ENCODE measurements at places on chromosomes 7 and 10. TPM values are rescaled to one million over a fixed set of nuclear protein-coding genes. Genes with fewer than 3 reads are reported as not detected.

PGAM2 gene
- not detected for total RNA-seq

GRCh38 chr7:147833557-147833956, 757.0 kb upstream of the C7orf33 start:
- no peak for DNase-seq

GRCh38 chr10:112958275-112958995, 8.4 kb downstream of the TCF7L2 start:
- DNase-seq: no peak

- peak; percentile 71 for DNase-seq
Measured at GRCh38 chr10:132397036-132397541, at the start of gene PWWP2B. Gene PWWP2B, plus strand, starts transcription at chr10:132397200. Its CDS starts 27 bp downstream, at chr10:132397227.

NEUROG3 gene
- total RNA-seq: 0.18 TPM

DNA sequence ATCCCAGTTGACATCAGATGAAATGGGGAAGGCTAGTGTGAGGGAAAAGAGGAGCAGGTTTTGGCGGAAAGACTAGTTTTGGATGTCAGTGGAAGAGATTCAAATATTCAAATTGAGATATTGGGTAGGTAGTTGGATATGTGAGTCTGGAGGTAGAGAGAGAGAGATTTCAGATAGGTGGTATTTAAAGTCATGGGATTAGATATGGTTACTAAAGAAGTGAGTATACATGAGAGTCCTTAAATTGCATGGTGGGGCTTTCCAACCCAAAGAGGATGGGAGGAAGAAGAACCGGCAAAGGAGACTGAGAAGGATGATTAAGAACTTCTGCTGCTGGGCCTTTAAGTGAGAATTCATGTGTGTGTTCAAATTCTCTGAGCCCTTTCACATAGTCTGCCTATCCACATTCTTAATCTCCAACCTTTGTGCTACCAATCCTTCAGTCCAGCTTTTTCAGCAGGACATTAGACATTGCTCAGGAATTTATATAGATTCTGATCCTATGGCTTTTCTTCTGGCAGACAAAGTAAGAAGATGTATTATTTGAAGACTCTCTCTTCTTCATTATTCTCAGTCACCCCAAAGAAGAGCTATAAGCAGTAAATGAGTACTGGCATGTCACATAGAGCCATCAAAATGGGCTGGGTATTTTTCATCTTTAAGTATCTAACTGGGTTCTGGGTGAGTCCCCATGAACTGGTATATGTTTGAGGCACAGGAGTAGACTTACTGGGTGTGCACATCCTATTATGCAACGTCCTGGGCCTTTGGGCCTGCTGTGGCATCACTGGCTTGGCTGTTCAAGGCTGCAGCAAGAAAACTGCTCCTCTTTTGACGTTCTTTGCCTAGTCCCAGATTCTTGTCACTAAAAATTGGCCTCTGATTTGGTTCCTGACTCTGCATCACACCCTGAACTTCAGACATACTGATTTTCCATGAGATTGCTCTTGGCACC, 33.6 kb downstream of the ST7 start:
- no peak for DNase-seq

PI4K2A gene
- total RNA-seq: 8.5 TPM

- DNase-seq: no peak
Measured at GRCh38 chr10:75825661-75826060, 394.2 kb downstream of the LRMDA start.

DNA sequence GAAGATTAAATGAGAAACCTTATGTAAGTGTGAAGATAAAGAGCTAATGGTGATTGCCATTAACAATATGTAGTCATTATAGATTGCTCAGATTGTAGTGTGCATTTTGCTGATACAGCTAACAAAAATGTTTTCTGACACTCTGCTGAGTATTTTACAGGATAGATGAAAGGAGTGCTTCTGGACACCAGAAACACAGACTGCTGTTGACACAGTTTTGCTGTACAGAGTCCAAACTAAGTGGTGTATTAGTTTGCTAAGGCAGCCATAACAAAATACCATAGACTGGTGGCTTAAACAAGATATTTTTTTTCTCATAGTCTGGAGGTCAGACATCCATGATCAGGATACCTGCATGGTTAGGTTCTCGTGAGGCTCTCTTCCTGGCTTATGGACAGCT, 2.2 kb downstream of the SMC3 start:
- DNase-seq: no peak

- DNase-seq: no peak
Measured at GRCh38 chr10:74544106-74544505, 282.3 kb upstream of the KAT6B start.

DNA sequence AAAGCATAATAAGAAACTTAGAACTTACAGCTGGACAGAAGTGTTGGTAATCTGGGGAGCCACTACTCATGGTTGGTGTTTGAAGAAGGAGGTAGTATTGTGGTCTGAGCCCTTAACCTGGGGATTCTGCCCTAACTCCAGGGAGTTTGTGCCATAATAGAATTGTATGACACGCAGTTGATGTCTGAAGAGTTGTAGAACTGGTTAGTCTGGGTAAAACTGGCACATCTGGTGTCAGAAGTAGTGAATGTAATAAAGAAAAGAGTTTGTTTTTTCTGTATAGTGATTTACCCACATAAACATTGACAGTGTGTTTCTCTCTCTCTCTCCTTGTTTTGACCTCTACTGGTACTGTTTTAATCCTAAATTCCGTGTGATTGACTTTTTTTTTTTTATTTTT, 448.1 kb upstream of the SEMA3D start:
- no peak for DNase-seq

- DNase-seq: no peak
Measured at GRCh38 chr7:53191191-53191695, 155.8 kb downstream of the POM121L12 start.

- DNase-seq: no peak
Measured at GRCh38 chr10:113436851-113437250, 116.0 kb upstream of the HABP2 start.

DNA sequence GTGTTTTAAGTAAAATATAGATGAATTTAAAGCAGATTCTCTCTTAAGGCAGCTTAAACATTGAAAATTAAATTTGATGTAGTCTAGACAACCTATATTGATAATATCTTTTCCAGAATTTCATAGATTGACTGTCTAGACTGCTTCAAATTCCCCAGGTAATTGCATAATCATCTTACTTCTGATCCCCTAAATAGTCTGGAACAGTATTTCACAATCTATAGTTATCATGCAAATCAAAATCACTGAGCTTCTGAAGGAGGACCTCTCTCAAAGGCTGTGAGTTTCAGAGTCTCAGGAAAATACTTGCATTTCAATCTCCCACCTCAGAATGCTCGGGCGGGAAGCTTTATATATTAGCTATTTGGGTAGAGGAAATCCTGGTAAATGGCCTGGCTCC, 87.3 kb downstream of the SEMA3A start:
- DNase-seq: no peak

DNA sequence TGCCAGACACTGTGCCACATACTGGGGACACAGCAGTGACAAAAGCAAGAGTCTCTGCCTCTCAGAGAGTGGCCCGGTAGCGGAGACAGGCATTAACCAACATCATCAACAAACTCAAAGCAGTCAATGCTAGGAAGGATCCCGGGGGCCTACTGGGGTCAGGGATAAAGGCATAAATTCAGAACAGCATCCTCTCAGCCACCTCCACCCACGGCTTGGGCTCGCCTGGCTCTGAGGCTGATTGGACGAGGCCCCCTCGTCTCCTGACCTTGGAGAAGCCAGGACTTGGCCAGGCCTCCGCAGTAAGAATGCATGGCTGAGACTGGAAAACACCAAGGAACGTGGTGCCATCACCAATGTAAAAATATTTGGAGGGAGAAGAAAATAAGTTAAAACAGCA, 102.1 kb downstream of the ARHGAP22 start:
- DNase-seq: no peak

PEX1 gene
- total RNA-seq: 16.0 TPM

EIF5AL1 gene
- 0.18 TPM for total RNA-seq

GRCh38 chr7:85719981-85720953, 533.4 kb upstream of the SEMA3D start:
- no peak for DNase-seq

CLDN4 gene
- total RNA-seq: 0.16 TPM

DNA sequence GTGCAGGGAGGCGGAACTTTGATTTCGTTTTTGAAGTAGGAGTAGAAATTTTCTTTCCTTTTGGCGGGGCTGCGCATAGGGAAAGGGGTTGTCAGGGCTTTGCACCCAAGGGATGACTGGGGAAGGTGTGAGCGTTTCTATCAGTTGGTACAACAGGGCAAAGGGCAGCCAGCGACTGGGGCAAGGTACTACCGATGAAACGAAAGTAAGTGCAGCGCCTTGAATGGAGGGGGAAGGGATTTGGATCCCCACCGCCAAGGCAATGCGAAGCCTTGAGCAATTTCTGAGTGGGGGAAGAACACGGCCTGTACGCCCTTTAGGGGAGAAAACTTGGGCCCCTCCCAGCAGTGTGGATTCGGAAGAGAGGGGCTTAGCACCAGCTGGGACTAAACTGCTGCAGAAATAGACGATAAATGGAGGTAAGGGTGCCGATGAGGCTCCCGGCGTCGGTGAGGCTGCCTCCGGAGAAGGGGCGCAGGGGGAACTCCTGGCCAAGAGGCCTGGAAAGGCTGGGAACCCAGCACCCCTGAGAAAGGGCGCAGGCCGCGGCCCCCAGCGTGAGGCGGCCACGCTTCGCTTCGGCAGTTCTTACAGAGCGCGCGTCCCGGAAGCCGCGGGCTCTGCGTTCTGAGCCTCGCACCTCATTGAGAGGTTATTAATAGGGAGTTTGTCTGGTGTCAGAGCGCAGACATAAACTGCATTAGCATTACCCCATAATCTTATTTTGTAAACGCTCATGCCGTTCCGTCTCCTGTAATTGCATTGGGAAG, 10.0 kb upstream of the TLX1 start:
- DNase-seq: peak; percentile 66

GPNMB gene
- 0.42 TPM for total RNA-seq

GRCh38 chr7:19834566-19834965, 61.1 kb upstream of the TMEM196 start:
- no peak for DNase-seq

DNA sequence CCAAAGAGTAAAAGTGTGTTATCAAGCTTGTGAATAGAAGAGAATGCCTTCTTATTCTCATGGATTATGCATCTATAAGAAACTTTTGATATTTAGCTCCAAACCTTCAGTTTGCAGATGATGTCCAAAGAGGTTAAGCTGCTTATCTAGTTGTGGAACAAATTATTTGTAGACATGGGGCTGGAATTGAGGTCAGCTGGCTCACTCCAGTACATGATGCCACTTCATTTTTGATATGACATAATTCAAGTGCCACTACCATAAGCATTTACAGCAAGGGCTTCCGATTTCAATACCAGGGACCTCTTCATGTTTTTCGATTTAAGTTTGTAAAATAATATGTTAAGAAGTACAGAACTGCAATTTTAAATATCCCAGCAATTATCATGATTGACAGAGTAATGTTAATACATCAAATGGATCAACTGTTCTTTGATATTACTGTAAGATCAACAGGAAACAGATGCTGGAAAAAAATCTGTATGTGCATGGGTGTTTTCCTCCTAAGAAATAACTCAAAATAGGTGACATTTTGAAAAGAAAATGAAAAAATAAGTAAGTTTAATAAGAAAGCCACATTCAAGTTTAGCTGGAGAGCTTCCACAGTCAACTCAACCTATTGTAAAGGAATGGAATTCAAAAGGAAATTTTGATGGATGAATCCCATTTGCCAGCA, 12.7 kb downstream of the FAM3C start:
- DNase-seq: no peak

- no peak for DNase-seq
Measured at GRCh38 chr10:126126866-126127265, 230.5 kb downstream of the FANK1 start.

GRCh38 chr10:51999096-51999495, 299.7 kb upstream of the CSTF2T start:
- DNase-seq: no peak

DNA sequence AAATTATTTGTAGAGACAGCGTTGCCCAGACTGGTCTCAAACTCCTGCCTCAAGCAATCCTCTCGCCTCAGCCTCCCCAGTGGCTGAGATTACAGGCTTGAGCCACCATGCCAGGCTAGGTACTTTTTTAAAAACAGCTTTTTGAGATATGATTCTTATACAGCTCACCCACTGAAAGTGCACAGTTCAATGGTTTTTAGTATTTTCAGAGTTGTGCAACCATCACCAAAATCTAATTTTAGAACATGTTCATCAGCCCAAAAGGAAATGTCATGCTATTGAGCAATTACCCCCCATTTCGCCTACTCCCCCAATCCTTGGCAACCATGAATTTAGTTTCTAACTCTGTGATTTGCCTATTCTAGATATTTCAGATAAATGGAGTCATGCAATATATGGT, 73.7 kb downstream of the EVX1 start:
- no peak for DNase-seq

GRCh38 chr10:97532935-97533671, 34.4 kb downstream of the UBTD1 start:
- DNase-seq: no peak

GRCh38 chr7:84454174-84454959, 259.8 kb upstream of the SEMA3A start:
- DNase-seq: no peak

HOXA3 gene
- not detected for total RNA-seq

DNA sequence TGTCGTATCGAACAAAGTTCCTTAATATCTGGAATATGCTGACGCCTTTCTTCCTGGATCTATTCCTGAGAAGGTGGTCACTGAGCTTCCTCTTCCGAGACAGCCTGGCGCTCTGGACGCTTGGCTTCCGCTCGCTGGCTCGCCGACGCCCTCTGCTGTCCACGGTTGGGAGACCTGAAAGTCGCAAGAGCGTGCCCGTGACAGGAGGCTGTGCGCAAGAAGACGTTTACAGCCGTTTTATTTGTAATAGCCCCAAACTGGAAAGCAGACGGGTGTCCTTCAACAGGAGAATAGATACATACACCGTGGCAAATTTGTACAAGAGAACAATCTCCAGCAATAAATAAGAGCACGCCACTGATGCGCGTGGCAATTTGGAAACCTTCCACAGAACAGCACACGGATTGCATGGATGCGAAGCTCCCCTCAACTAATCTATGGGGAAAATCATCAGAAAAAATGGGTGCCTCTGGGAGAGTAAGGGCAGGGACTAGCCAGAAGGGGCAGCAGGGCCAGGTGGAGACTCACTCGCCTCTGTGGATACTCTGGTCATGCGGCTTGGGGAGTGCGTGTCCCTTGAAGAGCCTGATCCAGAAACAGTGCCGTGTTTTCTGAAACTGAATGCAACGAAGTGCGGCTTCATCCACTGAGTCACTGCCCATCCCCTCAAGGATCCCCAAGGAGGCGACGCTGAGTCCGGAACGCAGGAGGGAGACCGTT, 41.5 kb upstream of the BNIP3 start:
- peak; percentile 90 for DNase-seq

GRCh38 chr7:115059321-115059720, 137.4 kb downstream of the MDFIC start:
- no peak for DNase-seq

GRCh38 chr7:80420876-80421275, 91.0 kb downstream of the GNAT3 start:
- no peak for DNase-seq

DNA sequence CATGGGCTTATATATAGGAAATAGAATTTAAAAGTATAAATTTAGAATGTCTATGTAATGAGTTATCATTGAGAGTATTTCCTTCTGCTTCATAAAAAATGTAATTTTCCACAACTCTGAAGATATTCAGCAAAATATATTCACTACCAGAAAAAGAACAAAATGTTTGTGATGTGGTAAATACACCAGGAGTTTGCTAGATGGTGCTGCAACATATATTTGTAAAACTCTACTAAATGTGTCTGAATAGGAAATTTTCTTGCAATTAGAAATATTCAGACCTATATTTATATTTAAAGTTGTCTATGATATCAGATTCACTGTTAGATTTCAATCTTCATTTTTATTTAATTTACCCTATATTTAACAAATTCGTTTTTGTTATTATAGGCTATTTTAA, 201.1 kb downstream of the PPP1R3A start:
- DNase-seq: no peak

Data from activated CD4-positive, alpha-beta T cell treated with anti-CD3 and anti-CD28 coated beads for 36 hours (primary cell).